ENCODE measurements at places on chromosomes 11 and 22.
A peak's percentile ranks its signal among the peaks of the same experiment; 100 is the strongest.

DNA sequence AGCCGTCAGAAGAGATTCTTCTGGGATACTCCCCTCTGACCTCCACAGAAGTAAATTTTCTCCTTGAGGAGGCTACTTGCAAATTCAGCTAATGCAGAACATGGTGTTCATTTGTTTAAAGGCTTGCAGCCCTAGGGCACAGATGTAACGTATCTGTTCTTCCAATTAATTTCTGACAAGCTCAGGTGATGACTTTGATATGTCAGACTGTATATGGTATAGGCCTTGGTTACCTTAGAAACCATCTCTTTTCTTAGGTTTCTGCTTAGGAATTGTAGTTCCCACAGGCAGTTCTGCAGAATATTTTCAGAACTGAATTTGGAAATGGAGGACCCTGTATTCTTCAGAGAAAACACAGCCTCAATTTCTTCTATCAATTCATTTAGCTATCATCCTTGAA is 117.1 kb downstream of the DDX10 start:
- DNase-seq = no peak

DNA sequence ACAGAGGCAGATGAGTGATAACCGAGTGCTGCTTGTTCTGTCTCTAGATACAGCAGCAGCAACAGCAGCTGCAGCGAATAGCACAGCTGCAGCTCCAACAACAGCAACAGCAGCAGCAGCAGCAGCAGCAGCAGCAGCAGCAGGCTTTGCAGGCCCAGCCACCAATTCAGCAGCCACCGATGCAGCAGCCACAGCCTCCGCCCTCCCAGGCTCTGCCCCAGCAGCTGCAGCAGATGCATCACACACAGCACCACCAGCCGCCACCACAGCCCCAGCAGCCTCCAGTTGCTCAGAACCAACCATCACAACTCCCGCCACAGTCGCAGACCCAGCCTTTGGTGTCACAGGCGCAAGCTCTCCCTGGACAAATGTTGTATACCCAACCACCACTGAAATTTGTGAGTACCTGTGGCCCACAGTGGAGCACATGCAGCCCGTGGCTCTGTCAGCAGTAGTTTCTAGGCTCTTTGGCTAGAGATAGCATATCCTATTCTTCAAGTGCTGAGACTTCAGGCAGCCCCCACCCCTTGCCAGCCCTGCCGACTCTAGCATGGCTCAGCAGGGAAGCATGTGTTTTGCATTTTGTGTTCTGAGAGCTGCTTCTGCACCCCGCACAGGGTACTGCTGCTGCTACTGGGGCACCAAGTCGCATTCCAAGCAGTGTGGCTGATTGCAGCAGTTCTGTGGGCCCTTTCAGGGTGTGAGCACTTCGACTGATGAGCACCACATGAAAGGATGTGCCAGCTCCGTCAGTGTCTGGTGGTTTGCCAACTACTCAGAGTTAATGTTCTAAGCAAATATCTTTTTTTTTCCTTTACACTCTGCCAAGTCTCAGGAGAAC is 59.2 kb downstream of the MED15 start:
- no peak for DNase-seq

DNA sequence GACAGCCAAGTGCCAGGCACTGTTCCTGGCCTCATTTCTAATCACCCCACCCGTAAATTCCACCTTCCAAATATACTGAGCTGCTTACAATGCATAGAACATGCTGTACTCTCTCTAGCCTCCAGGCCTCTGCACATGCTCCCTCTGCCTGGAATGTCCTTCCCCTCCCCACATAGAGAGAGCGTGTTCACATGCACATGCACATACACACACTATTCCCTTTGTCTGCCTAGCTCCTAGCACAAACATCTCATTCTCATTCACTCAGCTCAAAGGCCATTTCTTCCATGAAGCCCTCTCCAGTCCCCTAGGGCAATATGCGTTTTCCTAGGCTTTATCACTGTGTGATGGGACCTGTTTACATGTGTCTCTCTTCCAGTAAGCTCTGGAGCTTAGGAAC is 144.6 kb downstream of the WT1 start:
- DNase-seq = no peak

DNA sequence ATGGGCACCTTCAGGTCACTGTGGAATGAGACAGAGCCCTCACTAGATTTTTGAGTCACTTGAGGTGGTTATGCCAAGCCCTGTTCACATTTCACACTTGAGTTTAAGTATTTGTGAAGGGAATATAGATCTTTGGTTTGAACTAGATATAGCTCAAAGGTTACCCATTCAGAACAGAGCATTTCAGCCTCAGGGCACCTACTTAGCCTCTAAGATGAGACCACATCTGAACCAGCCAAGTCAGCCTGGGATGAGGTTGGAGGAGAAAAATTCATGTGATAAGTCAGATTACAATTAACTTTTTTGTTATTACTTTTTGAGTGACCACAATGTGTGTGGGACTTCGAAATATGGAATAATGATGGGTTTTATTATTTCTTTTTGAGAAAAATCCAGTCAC is 127.8 kb downstream of the TEAD1 start:
- DNase-seq = no peak

DNA sequence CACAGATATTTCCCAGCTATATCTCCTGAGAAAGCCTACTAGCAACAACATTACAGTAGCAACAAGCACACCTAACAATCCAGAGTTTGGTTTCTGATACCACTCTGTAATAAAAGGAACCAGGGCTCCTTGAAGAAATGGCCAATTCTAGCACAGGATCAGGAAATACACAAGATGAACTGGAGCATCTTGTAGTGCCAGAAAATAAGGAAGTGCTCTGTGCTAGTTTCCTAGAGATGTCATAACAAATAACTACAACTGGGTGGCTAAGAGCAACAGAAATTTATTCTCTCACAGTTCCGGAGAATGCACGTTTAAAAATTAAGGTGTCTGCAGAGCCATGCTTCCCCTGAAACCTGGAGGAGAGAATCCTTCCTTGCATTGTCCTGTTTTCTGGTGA is 217.8 kb downstream of the KIRREL3 start:
- DNase-seq = no peak

DNA sequence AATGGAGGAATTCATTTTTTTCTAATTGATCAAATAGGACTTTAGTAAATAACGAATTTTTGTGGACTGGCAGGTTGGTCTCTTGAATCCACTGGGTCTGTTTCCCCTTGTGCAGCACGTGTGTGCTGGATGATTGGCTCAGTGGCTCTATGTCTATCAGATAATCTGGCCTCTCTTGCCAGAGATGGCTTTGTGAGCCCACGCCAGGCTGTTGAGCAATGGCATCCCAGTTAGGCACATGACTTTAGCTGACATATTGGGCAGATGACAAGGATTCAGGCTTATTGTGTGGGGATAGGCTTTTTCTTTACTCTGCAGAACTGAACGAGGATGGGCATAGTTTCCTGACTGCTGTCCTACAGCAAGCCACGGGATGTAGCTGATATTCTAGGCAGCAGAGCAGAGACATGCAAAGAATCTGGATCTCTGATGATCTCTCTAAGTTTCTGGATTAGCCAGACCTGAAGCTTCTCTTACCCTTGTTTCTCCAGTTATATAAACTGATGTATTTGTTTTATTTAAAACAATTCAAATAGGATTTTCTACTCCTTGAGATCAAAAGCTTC is 144.9 kb downstream of the ARHGAP42 start:
- DNase-seq = no peak

DNA sequence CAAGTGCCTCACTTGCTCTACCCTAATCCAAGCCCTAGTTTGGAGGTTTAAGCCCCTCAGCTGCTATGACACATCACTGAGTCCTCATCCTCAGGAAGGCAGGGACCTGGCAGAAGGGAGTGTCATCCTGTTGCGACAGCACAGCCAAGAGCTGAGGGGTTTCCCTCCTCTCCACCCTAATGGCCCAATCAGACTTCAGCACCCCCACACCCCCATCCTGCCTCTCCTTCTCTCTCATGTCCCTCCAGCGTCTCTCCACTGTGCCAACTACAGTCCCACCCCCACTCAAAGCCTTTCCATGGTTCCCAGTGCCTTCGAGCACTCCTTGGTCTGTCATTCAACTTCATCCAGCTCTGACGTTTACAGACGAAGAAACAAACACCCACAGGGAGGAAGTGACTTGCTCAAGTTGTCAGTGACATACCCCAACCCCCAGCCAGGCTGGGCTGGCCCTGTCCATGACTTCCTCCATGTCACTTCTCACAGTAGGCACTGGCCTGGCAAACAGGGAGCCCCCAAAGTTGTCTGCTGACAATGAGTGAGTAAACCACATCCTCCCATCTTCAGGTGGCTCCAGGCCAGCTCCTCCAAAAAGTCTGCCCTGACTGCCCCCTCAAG is 15.6 kb downstream of the ARAP1 start:
- DNase-seq = peak; percentile 54
